Activated naive CD8-positive, alpha-beta T cell treated with anti-CD3 and anti-CD28 coated beads for 36 hours (primary cell): ENCODE measurements at places on chromosomes 6 and 20.

DNA sequence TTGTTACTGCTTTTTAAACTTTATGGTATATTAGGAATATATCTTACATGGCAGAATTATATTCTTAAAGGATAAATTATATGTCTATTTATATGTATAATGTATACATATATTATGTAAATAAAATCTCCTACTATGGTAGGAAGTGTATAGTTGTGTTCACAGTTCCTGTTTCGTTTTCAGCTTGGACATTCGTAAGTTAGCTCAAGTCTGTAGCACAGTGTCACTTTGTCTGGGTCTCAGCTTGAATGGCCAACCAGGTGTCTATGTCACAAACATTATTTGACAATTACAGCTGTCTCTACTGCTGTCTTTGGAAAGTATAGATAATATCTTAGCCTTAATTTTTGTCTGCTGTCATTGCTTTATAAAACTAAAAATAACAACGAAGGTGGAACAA is 303.9 kb downstream of the CDKAL1 start:
- DNase-seq: no peak

- no peak for DNase-seq
Measured at GRCh38 chr6:87287251-87287650, 35.1 kb upstream of the SMIM8 start.

- no peak for DNase-seq
Measured at GRCh38 chr6:47323321-47323720, 13.6 kb upstream of the TNFRSF21 start.

DNA sequence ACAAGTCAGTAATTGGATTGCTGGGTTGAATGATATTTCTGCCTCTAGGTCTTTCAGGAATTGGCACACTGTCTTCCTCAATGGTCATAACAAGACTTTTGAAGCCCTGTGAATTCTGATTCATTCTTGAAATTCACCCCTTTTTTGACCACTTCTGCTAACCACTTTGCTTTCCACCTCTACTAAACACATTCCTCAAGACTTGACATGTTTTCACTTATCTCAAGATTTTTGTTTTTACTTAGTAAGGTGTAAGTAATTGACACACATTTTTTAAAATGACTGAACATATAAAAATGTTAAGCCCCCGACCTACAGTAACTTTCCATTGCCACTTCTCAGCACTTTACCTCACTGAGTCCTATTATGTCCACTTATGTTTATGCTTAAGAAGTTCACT is 239.1 kb downstream of the GRM1 start:
- DNase-seq: no peak

GRCh38 chr6:123118811-123119210 is 122.8 kb downstream of the CLVS2 start:
- no peak for DNase-seq

DNA sequence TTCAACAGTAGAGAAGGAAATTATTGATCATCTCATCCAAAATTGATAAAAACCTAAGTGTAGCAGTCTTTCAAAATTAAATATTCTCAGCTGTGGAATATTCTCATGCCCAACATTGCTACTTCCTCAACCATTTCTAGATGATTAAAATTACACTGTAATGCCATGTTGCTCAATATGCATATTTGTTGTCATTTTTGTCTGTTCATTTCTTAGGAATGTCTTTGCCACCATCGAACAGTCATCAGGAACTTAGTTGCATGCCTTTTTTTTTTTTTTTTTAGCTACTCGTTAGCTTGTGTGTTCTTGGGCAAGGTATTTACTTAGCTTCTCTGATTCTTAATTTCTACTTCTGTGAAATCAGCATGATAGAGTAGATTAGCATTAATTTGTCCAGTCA is 188.6 kb downstream of the DTNBP1 start:
- DNase-seq: no peak

- no peak for DNase-seq
Measured at GRCh38 chr6:167120583-167120903, 2.4 kb upstream of the CCR6 start.
